ENCODE measurements at places on chromosomes 6 and 20.

DNA sequence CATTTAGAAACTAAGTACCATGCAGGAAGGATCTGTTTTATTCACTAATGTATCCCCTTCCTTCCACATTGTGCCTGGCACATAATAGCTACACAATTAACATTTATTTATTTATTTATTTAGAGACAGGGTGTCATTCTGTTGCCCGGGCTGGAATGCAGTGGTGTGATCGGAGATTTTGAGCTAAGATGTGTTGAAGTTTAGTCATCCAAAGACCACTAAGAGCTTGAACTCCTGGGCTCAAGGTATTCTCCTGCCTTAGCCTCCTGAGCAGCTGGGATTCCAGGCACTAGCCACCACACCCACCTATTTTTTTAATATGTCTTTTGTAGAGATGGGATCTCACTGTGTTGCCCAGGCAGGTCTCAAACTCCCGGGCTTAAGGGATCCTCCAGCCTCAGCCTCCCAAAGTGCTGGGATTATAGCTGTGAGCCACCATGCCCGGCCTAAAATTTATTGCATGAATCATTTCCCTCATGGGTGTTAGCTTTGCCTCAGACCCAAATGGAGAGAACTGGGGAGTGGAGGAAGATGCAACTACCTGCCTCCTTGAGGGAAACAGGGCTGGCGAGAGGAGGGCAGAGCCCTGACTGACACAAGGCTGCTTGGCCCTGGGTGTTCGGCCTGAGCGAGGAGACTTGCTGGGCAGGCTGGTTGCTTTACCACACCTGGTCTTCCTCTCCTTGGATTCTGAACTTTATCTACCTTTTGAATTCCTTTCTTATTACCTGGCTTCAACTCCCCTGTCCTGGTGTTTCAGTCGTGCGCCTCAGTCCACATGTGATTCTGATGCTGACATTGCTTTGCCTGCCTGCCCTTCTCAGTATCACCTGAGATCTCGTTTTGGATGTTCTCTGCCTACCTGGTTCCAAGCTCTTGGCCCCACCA lies 1.7 kb upstream of the DYNLT1 start:
- DNase-seq: no peak

- no peak for DNase-seq
These were observed 1.3 kb upstream of the OCSTAMP start for GRCh38 chr20:46551522-46552381.

DNA sequence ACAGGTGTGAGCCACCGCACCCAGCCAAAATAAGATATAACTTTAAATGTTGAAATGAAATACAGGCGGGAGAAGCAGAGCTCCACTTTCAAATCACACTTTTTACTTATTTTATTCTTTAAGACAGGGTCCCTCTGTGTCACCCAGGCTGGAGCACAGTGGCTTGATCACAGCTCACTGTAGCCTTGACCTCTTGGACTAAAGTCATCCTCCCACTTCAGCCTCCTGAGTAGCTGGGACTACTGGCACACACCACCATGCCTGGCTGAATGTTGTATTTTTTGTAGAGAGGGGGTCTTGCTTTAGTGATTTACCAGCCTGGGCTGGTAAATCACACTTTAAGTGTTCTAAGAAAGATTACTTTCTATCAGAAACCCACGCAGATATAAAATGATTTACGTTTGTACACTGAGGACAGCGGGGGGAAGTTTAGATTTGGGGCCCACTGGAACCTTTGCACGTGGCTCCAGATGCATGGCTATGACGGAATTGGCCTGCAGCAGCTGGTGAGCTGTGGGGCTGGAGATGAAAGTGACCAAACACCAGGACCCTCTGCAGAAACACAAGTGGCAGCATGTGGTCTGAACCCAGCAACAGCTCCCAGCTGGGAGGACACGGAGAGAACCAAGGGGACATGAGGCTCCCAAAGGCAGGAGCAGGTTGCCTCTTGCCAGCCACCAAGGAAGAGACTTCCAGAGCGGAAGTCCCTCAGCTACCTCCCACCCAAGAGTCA lies 26.4 kb upstream of the TLDC2 start:
- DNase-seq: no peak

DNA sequence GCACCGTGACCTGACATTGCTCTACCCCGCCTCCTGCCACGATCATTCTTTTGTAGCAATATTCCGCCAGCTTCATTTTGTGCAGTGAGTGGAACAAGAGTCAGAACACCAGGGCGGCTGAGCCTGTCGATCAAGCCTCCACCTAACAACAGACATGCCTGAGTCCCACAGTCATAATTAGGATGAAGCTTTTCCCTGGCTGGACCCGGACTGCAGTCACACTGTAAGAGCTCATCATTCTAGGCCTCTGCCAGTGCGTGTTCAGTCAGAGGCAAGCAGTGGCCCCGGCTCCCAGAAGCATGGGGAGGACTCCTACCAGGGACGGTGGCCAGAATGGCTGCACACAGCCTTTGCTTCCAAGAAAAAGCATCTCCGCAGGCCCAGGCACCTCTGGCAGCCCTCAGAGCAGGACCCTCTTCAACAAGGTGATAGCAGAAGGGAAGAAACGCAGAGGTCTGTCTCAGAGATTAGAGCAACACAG lies 23.2 kb upstream of the UNC93A start:
- no peak for DNase-seq

- no peak for DNase-seq
These were observed 24.6 kb upstream of the CTNNBL1 start for GRCh38 chr20:37669062-37669772.

DNA sequence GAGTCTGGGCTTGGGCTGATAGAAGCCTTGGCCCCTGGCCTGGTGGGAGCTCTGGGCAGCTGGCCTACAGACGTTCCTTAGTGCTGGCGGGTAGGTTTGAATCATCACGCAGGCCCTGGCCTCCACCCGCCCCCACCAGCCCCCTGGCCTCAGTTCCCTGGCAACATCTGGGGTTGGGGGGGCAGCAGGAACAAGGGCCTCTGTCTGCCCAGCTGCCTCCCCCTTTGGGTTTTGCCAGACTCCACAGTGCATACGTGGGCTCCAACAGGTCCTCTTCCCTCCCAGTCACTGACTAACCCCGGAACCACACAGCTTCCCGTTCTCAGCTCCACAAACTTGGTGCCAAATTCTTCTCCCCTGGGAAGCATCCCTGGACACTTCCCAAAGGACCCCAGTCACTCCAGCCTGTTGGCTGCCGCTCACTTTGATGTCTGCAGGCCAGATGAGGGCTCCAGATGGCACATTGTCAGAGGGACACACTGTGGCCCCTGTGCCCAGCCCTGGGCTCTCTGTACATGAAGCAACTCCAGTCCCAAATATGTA lies 957 bp upstream of the VEGFA start:
- DNase-seq: no peak

GRCh38 chr20:58140787-58141425 lies 87.5 kb downstream of the ANKRD60 start:
- no peak for DNase-seq

- no peak for DNase-seq
These were observed 13.4 kb downstream of the SRC start for GRCh38 chr20:37359331-37359730.

Data from cerebellar nuclear complex (tissue), 1 donor.